Stimulated activated naive CD4-positive, alpha-beta T cell treated with Interleukin-2 at 50 U/mL for 16 hours (primary cell): ENCODE measurements at places on chromosomes 3 and 15.
A peak's percentile ranks its signal among the peaks of the same experiment; 100 is the strongest.

GRCh38 chr15:89129123-89129815, 41.0 kb downstream of the ABHD2 start:
- peak; percentile 21 for DNase-seq

GRCh38 chr3:52907497-52907896, 10.1 kb upstream of the STIMATE start:
- no peak for DNase-seq

GRCh38 chr3:54698054-54698453, 229.8 kb downstream of the LRTM1 start:
- DNase-seq, result no peak

- DNase-seq, result no peak
Observed at GRCh38 chr3:129445471-129445870, 5.4 kb downstream of the IFT122 start.

DNA sequence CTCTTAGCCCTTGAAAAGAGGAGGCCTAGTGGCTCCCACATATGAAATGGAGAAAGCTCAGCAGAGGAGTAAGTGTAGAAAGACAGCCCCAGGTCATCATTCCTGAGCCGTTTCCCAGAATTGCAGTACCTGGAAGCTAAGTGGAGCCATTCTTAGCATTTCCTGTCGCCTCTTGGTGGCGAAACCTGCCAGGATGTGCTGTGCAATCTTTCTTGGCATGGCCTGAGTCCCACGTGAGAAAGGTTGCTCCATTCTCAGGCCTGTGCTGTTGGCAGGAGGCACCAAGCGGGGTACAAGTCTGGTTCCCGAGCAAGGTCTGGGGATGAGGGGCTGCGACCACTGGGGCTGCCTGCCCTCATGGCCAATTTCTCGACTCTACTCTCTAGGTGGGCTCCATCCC, 207.2 kb upstream of the TPM1 start:
- no peak for DNase-seq

GRCh38 chr15:101441696-101442095, 47.8 kb downstream of the PCSK6 start:
- DNase-seq, result no peak

GRCh38 chr3:178437236-178437635, 99.0 kb upstream of the KCNMB2 start:
- no peak for DNase-seq

DNA sequence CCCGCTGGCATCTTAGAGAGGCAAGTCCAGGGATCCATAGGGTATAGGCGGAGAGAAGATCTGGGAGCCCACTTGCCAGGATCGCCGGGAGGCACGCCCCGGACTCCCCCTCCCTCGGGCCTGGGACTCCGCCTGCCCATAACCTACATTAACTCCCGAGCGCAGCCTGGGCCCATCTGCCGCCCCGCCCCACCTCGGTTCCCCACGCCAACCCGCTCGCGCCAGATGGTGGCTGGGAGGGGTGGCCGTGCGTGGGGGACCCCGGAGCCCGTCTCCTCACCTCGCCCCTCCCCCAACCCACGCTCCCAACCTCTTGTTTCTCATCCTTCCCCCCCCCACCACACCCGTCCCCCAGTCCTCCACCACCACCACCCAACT, 1.7 kb upstream of the DLL4 start:
- no peak for DNase-seq

DNA sequence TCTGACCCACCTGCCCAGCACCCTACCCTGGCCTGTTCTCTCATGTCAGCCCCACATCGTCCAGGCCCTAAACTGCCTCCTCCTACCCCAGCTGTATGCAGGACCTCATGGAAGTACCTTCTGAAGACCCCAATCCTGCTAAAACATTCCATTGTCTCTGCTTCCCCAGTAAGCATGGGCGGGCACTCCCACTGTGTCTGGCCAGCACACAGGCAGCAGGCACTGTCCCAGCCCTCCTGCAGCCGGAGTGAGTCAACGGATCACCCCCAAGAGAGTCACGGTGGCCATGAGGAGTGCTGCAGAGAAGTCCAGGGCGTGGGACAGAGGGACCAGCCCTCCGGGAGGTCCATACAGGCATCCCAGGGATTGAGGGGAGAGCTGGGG, 36.4 kb upstream of the SLCO2A1 start:
- no peak for DNase-seq

- DNase-seq, result peak; percentile 48
Observed at GRCh38 chr15:60787837-60788691, 309.1 kb upstream of the ICE2 start.

DNA sequence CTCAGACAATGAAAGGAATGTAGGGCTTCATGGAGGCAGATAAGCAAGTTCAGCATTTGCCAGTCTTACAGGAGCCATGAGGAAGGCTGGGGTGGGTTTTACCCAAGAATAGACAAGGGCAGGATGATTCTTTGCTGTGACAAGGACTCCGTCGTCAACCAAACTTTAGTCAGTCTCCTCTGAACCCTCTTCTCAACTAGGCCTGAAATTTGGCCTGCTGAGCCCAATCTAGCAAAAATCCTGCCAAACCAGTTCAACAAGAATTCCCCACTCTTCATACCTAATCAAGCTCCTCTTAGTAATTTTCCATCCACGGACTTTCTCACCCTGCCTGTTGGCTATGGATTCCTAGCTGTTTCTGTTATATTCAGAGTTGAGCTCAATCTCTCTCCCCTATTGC, 280.5 kb downstream of the TBL1XR1 start:
- DNase-seq, result no peak

GRCh38 chr15:41634072-41634626, 26.1 kb upstream of the MGA start:
- DNase-seq, result no peak

- no peak for DNase-seq
Observed at GRCh38 chr3:134516905-134517304, 31.0 kb downstream of the CEP63 start.

DNA sequence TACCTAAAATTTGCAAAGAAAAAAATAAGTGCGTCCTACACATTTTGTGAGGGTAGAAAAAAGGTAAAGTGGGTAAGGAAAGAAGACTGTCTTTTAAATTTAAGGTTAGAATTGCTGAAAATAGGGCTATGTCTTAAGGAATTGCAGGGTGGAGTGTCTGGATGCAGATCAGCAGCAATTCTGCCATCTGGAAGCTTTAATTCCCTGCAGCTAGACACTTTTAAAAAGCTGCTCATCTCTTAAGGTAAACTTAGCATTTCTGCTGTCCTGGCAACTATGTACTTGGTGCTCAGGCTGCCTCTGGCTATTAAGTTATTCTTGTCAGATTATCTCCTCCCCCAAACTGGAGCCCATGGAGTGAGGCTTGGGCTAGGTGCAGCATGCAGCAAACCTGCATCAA, 420.2 kb downstream of the SI start:
- DNase-seq, result no peak

GRCh38 chr15:67691450-67691849, 133.9 kb upstream of the SKOR1 start:
- DNase-seq, result no peak

GRCh38 chr3:42025370-42026138, 63.7 kb upstream of the ULK4 start:
- DNase-seq, result no peak

- no peak for DNase-seq
Observed at GRCh38 chr3:8665407-8665896, 20.9 kb upstream of the SSUH2 start.

DNA sequence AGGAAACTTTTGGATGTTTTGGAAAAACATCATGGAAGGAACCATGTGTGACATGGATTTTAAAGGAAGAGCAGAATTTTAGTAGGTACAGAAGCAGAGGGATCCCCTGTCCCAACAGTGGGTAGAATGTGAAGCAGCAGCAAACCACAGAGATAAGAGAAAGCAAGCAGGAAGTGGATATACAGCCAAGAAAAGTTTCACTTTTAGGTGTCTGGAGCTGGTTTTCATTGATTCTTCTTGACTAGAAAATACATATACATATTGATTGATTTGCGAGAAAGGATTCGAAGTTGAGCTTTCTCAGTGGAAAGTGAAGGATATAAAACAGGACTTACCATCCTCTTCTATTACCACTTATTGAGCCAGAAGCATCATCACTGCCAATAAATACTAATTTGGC, 133.5 kb downstream of the KCNMB2 start:
- DNase-seq, result no peak

GRCh38 chr15:35311615-35312014, 226.5 kb upstream of the NANOGP8 start:
- DNase-seq, result no peak

DNA sequence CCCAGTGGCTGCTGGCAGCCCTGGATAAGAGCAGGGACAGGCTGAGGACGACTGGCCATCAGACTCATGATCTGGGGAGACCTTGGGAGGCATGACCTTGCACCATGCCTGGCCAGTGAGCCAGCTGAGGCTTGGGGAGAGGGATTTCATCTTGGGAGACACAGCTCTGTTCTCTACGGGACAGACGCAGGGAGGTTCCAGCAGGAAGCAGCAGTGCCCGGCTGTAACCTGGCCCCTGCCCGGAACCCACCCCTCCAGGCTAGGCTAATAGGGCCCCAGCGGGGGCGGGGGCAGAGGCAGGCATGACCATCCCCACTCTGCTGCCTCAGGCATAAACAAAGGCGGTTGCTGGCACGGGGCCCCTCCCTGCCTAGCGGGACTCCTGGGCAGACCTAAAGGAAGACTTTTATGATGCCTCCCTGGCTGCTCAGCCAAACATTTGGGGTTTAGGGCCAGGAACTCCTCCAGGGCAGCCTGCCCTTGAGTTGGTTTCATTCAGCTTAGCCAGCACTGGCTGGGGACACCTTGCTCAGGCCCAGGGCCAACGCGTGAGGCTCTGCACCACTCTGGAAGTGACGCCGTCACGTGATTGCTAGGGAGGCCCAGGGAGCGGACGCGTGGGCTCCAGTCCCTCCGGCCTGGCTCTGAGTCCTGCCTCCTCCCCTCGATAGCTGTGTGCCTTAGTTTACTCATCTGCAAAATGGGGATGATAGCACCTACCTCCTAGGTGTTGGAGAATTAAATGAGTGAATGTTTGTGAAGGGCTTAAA, 27.6 kb downstream of the HDAC11 start:
- no peak for DNase-seq

- no peak for DNase-seq
Observed at GRCh38 chr3:167538081-167538480, 64.2 kb upstream of the SERPINI2 start.

DNA sequence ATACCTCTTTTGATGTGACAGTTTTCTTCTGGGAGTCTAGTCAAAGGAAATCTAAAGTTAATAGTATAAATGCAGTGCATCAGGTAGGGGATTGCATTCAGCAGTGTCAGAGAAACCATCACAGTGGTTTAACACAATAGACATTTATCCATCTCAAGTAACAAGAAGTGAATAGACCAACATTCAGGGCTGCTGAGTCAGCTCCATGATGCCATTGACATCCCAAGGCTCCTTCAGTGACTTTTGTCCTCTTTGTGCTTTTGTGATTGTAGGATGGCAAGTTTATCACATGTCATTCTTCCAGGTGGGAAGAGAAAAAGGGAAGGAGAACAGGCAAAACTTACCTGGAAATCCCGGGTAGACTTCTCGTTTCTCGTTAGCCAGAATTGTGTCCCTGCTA, 158.3 kb downstream of the TMEM108 start:
- no peak for DNase-seq

- no peak for DNase-seq
Observed at GRCh38 chr15:88239594-88239993, 16.9 kb downstream of the NTRK3 start.

DNA sequence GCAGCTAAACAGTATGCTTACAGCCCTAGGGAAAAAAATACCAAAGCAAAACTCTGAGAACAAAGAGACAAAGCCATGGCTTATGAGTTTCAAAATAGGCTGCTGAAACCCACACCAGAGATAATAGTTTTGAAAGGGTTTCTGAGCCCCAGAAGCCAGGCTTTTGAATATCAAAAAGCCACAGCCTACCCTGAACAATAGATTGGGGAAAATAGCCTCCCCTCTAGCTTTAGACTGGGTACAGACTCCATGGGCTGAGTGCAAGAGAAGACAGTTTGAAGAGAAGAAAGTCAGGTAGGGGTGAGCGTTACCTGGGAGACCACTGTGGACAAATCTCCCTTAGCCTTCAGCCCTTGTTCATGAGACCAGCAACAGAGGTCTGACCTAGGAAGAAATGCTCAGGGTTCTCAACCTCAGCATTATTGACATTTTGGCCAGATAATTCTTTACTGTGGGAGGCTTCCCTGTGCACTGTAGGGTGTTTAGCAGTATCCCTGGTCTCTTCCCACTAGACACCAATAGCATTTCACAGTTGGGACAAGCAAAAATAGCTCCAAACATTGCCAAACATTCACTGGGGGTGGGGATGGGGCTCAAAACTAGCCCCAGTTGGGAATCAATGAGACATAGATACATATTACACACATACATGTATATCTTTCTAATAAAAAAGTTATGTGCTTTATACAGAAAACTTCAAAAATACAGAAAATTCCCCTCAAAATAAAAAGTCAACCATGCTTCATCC, 11.6 kb upstream of the TAFA4 start:
- no peak for DNase-seq

DNA sequence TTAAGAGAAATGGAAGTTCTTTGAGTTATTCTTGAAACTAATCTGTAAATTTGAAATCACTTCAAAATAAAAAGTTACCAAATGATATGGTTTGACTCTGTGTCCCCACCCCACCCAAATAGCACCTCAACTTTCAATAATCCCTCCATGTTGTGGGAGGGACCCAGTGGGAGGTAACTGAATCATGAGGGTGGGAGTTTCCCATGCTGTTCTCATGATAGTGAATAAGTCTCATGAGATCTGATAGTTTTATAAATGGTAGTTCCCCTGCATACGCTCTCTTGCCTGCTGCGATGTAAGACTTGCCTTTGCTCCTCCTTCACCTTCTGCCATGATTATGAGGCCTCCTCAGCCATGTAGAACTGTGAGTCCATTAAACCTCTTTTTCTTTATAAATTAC, 690.7 kb upstream of the ZNF385D start:
- DNase-seq, result no peak

GRCh38 chr3:55147856-55148720, 220.2 kb upstream of the LRTM1 start:
- no peak for DNase-seq

GRCh38 chr3:194246709-194247349, 104.3 kb downstream of the CPN2 start:
- no peak for DNase-seq

GRCh38 chr15:66071160-66071920, 182.2 kb downstream of the MEGF11 start:
- no peak for DNase-seq

- no peak for DNase-seq
Observed at GRCh38 chr3:133361011-133361410, 38.8 kb upstream of the BFSP2 start.

DNA sequence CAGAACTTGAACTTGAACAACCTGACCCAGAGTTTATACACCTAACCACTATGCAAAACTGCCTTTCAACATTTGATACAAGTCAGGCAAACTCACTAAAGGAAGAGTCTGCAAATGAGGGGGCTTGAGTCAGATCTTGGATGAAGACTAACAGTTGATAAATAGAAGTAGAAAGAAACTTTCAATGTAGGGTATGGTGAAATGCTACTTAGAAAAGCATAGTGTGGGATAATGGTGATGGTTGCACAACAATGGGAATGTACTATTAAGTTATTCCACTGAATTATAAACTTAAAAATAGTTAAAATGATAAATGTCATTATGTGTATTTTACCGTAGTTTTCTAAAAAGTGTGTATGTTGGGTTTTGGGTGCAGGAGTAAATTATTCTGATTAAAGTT, 19.7 kb upstream of the ZNF280D start:
- DNase-seq, result no peak
